ENCODE measurements at places on chromosomes 3 and 15.

DNA sequence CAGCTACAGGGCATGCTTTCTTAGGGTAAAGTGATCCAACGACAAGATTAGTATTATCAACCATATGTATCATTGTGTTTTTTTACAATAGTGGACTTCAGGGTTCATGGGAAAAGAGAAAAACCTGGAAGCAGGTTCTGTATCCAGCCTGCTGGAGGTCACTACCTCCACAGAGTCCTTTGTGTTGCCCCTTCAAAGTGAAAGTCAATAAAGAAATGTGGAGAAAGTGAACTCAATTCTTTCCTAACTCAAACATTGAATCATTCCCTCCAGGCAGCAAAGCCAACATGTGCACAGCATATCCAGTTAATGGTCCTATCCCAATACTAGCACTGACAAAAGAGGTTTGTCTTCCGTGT, 45.4 kb downstream of the FGF7 start:
- no peak for DNase-seq

DNA sequence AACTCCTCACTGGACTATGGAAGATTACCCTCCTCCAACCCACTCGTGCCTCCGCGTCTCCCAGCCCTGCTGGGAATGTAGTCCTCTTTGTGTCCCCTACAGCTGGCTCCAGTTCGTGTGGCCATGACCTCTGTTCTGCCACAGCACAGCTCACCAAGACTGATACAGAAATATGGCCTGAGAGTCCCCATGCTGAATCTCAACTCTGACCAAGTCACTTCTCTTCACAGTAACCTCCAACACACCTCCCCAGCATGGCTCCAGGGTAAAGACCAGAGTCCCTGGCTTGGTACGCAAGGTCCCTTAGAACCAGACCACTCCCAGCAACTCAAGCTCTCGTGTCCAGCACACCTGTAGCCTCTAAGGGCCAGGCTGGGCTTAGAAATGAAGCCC, 2.3 kb upstream of the COL7A1 start:
- no peak for DNase-seq

- DNase-seq = no peak
Observed at GRCh38 chr3:139269984-139270383, 73.8 kb upstream of the MRPS22 start.

DNA sequence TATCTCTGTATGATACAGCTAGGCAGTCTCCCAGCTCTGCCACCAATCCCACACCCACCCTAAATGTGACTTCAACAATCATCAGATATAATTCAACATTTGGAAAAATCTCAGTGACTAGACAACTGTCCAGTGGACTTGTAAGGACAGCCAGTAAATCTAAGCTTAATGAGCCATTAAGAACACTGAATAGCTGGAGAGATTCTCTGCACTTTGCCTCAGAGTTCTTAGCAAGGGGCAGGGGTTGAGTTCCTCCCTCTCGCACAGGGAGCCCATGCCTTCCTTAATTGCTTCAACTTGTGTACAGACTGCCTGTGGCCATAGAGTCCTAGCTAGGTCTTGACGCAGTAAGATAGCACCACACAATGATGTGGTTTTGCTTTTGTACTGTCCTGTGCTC, 15.6 kb downstream of the MEX3B start:
- DNase-seq = no peak

GRCh38 chr3:43096761-43097160, 9.1 kb downstream of the POMGNT2 start:
- DNase-seq = no peak

DNA sequence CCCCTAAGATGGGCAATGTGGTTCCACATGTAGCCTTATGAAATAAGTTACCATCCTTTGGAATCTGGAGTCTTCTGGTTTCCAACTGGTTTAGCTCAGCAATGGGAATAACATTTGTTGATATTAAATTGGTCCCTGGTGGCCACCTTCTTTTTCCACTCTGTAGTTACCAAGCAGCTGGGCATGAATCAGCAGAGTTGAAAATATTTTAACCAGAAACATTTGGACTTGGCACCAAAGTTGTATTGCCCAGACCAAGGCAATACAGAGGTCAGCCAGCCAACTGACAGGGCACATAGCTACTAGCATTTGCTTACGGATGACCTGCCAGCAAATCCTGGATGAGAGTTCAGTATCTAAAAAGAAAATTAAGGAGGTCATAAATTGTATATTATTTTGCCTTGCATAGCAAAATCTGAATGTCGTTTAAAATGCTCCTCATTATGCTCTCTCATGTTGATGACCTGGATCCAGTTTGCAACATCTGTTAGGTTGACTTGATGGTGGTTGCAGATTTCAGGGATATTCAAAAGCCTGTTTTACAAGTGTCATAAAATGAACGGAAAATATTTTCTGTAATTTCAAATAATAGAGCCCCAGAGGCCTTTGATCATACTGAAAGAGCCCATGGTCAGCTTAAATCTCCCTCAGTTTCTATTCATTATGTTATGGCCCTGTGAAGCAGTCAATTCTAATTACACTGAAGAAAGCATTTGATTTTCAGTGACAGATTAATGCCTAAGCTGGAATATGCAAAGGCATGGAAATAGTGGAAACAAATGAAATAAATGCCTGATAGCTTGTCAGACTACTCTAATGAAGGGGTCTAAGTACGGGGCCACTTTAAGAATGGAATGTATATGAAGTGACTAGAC, 54.6 kb downstream of the PPM1L start:
- DNase-seq = no peak

DNA sequence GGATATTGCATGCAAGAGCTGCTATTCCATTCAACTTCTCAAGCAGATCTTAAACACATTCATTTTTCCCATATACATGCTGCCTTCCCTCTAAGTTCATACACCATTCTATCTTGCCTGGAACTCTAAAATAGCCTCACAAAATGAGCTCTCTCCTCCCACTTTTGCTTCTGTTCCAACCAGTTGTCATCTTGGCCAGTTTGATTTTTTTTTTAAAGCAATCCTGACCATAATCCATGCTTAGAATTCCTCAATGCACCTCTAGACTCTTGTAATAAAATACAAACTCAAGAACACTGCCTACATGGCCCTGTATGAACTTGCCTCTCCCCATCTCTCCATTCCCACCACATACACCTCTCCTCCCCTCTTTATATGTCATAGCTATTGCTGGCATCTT, 68.6 kb upstream of the NPHP3 start:
- no peak for DNase-seq

DNA sequence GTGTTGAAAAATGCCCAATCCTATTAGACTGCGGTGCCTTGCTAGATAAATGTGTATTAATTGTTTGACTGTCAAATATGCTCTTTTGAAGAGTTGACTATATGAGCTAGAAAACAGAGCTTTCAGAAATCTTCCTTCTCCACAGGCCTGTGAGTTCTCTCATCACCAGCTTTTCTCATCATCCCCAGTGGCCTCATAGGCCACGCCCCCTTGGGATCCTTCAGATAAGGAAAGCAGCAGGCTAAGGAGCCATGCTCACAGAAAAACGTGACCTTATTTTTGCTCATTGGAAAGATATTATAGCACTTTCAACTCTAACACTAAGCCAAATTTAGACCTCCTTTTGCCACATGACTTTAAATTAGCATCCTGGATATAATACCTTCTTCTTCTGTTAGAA, 514.4 kb upstream of the ARRDC4 start:
- DNase-seq = no peak

DNA sequence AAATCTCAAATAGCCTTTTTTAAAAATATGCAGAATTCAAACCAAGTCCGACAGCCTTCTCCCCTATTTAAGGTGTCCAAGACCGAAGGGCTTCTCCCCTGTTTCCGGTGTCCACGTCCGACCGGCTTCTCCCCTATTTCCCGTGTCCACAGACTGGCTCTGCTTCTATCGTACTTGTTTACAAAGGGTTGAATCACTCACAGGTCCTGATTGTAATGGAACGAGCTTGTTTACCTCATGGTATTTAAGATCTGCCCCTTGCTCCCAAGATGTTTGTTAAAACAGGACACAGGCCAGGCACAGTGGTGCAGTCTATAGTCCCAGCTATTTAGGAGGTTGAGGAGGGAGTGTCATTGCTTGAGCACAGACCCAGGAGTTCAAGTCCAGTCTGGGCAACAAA, 90.4 kb upstream of the ROBO2 start:
- DNase-seq = no peak

GRCh38 chr15:62578546-62578945, 413.5 kb upstream of the C2CD4B start:
- no peak for DNase-seq

Data from hematopoietic multipotent progenitor cell treated with erythropoietin and hydrocortisone succinate and interleukin-3 and kit ligand, for 8 days (in vitro differentiated cells).